ENCODE measurements at places on chromosomes 16 and 17.

DNA sequence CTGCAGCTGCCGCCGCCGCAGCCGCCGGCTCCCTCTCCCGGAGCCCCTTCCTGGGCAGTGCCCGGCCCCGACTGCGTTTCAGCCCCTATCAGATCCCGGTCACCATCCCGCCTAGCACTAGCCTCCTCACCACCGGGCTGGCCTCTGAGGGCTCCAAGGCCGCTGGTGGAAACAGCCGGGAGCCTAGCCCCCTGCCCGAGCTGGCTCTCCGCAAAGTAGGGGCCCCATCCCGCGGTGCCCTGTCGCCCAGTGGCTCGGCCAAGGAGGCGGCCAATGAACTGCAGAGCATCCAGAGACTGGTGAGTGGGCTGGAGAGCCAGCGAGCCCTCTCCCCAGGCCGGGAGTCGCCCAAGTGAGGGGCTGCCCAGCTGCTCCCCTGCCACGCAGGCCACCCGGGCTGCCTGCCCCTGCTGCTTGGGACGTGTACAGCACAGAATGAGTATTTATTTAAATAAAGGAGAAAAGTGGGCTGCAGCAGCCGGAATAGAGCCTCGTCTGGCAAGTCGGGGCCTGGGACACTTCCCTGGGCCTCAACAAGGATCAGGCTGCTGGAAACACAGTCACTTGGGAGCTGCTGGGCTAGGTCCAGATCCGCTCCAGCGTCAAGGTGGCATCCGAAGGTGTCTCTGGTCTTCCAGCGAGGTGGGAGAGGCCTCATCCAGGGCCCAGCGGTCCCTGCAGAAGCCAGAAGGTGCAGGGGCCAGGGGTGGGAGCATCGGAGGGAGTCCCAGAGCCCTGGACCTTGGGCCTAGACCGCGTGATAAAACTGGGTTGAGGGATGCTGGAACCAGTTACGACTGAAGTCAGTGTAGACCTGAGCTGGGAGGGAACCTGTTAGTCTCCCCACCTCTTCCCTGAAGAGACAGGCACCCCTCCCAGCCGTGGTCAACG, 8.8 kb downstream of the TBX2 start:
- peak; percentile 76 for DNase-seq

GRCh38 chr17:74037320-74037719, 166.2 kb upstream of the RPL38 start:
- DNase-seq = peak; percentile 70

DNA sequence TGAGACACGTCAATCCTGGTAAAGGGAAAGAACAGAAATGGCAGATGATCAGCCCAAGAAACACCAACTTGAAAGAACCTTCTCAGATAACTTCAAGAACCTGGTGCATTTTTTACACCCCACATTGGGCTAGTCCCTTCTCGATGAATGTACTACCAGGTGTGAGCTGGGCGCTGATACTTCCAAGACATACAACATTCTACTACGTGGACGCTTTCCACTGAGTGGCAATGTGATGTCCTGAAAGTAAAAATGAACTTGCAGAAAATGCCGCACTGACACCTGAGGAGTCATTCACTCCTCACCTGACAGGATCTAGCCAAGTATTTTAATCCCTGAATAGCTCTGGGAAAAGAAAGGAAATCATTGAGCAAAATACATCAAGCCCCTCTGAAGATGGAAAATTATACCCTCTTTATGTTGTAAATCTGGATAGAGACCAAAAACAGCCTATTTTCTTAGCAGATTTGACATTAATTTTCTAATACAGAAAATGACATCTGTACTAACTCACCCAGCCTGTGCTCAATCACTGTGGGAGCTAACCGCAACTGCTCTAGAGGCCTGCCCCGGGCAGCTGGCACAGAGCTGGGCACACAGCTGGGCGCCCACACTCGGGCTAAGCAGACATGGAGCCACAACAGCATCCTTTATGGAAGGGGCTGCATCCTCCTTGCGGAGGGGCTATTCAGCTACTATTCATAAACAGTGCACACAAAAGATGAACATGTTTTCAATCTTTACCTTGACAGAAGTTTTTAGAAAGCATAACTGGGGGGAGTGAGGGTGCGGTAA, 16.2 kb downstream of the SNN start:
- DNase-seq = peak; percentile 40

DNA sequence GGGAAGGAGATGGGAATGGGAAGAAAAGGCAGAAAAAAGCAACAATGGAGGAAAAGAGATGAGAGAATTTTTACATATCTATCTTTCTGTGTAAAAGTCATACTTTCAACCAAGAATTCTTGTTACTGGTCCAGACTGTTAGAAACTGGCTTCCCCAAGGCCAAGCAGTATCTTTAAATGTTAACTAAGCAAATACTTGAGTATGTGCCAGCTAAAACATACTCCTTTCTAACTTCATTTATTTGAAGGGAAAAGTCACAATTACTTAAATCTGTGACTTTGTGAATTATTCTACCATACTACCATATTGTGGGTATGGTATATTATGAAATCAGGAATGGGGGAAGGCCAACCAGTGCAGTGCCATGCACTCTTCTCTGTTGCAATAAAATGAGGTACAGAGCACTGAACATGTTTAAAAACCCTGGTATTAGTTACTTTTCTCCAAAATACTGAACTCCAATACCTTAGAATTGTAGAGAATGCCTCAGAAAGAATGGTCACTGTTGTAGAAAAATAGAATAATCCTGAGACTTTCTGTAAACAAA, 92.3 kb upstream of the C17orf78 start:
- DNase-seq = no peak

DNA sequence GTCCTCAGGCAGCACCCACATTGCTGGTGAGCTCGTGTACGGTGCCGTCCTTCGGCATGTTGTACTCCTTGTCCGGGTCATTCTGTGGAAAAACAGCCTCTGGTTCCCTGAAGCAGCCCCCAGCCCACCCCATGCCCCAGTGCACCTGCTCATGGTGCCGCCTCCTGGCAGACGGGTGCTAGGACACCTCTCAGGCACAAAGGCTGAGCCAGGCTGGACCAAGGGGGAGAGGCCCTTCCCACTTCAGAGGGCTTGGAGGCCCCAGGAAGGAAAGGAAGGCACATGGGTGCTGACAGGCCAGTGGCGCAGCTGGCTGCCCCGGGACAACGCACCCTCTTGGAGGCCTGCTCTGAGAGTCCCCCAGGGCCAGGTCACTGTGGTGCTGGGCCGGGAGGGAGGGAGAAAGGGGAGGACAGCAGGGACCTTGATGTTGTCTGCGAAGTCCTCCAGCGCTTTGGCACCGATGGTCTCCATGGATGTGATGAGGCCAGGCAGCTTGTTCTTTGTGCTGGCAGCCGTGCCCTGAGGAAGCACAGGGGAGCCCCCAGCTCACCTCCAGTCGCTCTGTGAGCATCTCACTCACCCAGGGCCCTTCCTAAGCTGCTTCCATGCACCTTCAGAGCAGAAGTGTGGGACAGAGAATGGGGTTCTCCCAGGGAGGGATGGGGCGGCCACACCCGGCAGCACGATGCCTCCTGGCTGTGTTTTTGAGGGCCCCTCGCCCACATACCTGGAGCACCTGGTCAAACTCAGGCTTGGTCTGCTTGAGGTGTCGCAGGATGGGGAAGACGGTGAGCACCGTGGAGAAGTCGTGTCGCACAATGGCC, 9.3 kb downstream of the ZACN start:
- no peak for DNase-seq

- DNase-seq = peak; percentile 35
Measured at GRCh38 chr16:48524348-48525200, 85.4 kb downstream of the N4BP1 start.

DNA sequence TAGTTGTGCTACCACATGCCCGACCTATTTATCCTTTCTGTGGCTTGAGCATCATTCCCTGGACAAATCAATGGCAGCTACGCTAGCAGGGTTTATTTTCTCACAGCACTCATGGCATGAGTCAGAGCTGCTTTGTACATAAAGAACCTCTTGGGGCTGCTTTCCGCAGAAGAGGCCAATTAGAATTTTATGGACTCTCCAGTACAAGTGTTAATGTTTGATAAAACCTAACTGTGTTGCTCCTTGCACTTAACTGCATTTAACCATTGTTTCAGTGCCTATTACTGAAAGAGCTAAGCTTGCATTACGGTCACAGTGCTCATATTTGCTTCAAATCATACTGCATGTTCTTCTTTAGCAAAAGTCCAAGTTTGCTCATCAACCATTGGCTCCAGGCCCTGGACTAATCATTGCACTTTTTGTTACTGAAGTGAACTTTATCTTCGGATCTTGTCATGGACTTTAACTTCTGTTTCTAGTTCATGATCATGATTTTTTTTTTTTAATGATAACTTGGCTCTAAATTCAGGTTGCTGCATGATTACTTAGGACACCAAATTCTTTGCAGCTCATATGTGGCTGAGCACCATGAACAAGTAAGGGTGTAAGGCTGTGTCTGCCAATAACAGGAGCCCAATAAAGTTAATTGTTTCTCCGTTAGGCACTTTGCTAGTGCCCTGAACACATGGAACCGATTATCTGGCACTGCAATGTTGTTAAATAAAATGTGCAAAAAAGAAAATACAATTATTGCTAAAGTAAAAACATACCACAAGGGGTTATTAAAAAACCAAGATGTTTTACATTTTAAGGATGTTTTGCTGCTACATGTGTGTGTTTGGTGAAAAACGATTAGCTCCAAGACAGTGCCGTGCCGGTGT, 492.2 kb downstream of the KCNJ2 start:
- no peak for DNase-seq

GRCh38 chr17:34143430-34143829, 111.7 kb upstream of the CCL2 start:
- no peak for DNase-seq

DNA sequence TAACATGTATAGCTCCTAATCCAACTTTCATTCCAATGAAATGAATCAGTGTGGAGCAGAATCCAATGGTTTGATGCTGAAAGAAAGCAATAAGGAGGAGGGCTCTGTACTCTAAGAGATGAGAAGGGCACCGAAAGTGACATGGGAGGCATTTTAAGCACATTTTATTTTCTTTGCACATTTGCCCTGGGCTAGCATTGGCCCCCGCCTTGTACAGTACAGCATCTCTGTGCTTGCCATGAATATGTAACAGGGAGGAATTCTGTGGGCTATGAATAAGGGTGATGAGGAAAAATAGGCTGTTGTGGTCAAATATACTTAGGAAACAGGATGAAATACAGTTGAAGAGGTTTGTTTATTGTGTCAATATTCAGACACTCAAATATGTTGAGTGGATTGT, 45.2 kb upstream of the SHISA6 start:
- no peak for DNase-seq

GRCh38 chr17:78332991-78333390, 26.9 kb downstream of the SOCS3 start:
- no peak for DNase-seq

DNA sequence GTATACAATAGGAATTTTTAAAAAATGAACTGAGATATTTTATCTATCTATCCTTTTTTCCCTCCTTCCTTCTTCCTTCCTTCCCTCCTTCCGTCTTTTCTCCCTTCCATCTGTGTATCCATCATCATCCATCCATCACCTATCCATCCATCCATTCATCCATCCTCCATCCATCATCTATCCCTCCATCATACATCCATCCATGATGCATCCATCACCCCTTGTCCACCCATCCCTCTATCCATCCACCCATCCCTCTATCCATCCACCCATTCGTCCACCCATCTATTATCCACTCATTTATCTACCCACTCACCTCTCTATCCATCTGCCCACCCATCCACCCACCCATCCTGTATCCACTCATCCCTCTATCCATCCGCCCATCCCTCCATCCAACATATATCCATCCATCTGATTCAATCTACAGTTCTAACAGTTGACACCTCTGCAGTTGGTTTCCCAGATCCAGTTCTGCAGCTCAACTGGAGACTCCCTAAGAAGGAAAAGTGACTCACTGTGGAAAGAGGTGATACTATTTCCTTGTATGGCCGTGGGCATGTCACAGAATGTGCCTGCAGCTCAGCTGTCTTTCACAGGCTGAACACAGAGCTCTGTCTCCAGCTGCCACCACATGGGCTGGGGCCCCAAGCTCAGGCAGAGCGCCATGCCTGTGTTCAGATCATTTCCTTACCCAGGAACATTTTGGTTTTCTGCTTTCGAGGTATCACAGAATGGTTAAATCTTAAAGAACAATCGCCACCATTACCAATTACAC, 130.8 kb downstream of the XYLT1 start:
- no peak for DNase-seq

DNA sequence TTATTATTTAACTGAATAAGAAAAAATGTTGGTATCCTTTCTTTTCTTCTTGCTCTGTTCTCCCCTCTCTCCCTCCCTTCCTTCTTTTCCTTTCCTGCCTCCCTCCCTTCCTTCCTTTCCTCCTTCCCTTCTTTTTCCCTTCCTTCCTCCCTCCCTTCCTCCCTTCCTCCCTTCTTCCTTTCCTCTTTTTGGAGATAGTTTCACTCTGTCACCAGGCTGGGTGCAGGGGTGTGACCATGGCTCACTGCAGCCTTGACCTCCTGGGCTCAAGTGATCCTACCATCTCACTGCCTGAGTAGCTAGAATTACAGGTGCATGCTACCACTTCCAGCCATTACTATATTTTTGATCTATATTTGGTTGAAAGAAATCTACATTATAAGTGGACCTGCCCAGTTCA, 5.7 kb upstream of the RUSF1 start:
- no peak for DNase-seq

GRCh38 chr17:55728833-55729232, 6.2 kb upstream of the TMEM100 start:
- no peak for DNase-seq

DNA sequence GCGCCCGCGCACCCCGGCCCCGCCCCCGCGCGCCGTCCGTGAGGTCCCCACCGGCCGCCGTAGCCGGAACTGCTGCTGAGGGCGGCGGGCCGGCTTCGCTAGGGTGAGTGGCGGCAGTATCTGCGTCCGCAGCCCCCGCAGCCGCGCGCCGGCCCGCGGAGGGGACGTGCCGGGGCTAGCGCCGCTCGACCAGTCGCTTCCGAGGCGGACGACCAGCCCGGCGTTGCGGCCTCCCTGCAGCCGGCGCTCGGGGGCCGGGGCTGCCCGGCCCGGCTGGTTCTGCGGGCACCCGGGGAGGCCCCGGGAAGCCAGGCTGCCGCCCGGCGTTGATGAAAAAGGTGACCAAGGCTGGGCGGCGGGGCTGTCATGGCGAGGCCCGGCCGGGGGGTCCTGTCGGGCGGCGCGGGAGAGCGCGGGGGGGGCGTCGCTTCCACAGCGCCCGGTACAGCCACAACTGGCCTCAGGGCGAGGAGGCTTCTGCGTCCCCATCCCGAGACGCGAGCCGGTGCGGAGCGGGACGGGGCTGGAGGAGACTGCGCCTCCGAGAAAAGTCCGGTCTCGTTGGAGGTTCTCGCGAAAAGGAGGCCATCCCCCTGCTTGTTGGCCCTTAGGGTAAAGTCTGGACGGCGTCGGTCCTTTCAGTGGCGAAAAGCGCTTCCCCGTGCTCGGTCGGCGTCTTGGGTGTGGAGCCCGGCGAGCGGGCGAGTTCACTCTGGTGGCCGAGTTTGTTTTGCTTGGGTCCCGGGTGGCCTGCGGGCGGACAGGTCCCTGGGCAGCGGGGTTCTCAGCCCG, at the start of gene CRAMP1:
TSS of gene CRAMP1 (plus strand) at position 41 of the 792 bp plus-strand sequence. CDS start 2,280 bp downstream, outside the sequence.
- peak; percentile 72 for DNase-seq

- DNase-seq = no peak
Measured at GRCh38 chr16:66921729-66922450, 3.2 kb upstream of the CDH16 start.

DNA sequence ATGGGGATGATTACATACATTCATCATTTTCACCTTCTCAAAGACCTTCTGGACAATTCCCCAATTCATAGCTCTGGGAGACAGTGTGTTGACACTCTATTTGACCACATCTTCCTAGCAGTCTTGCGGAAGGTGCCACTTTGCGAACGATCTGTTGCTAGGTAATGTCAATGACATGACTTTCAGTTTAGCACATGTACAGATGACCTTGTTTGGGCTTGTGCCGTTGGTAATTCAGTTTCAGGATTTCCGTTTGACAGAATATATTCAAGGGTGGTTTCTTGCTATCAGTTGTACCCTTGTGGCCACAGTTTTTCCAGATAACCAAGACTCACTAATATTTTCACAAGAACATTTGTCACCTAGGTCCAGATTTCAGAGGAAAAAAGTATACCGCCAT, 478.2 kb downstream of the WWOX start:
- no peak for DNase-seq

Data from suprapubic skin (tissue), 4 donors.